ENCODE measurements at places on chromosomes 11 and 22.
A peak's percentile ranks its signal among the peaks of the same experiment; 100 is the strongest.

GRCh38 chr11:66090288-66090687 lies 20.2 kb downstream of the PACS1 start:
- DNase-seq: no peak

DNA sequence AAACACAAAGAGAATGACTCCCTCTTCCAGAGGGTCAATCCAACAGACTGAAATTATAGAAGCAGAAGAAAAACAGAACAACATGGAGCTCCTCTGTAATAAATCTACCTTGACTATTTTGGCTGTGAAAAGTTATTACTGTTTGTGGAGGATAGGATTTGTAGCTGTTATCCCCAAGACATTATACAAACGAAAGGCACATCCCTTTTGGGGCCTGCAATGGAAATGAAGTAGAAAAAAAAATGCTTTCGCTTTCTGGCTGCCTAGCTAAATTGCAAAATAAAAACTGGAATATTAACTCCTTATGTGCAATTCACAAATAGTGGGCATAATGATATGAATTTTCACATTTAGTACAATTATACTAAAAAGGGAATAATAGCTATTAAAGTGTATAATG lies 123.8 kb upstream of the CCDC179 start:
- DNase-seq: no peak

DNA sequence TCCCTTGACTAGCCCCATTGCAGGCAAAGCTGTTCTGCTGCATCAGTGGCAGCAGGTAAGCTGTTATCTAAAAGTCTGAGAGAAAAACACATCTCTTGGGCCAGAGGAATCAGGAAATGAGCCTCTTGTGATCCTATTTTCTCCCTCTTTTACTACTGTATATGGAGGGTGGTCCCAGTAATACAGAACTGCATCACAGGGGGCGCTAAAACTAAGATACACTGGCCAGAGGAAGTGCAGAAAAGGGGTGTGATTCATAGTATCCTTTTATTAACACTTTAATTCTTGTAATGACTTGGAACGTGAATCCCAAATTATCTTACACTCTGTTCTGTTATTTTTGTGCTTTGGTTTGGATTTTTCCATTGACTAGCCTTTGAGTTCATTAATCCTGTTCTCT lies 8.8 kb upstream of the MED17 start:
- peak; percentile 19 for DNase-seq

- no peak for DNase-seq
Observed at GRCh38 chr11:63523151-63523550, 13.5 kb upstream of the PLAAT4 start.

- DNase-seq: no peak
Observed at GRCh38 chr11:33553486-33553885, 147.1 kb downstream of the C11orf91 start.
